ENCODE measurements at places on chromosomes 4 and X.
A peak's percentile ranks its signal among the peaks of the same experiment; 100 is the strongest.

DNA sequence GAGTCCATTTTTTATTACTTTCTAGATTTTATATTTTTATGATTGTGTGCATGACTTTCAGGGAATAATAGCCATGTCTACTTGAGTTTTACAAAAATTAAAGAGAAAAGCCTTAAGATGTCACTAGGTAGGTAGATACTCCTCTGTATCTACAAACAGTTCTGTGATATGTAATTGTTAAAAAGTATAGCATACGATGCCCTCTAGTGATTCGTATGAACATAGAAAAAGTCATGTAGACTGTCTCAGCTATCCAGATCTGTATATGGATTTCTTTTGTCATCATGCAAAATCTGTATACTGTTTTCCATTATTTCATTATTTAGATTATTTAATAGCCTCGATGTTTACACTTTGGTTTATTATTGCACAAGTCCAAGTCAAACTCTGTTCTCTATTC, 856.6 kb downstream of the CENPC start:
- peak; percentile 66 for DNase-seq

DNA sequence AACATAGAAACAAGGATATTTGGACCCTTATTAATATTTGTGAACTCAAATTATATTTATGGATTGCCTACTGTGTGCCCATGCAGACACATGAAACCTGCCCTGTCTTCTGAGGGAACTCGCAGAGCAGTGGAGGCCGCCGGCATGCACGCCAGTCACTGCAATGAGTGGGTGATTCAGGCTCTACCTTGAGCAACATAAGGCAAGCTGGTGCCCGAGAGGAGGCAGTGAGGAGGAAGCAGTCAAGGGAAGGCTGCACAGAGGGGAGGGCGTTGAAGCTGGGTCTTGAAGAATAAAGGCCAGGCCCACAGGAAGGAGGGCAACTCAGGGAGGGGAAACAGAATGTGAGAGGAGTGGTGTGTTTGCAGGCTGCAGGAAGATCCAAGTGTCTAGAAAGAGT, 52.8 kb downstream of the PPEF2 start:
- no peak for DNase-seq

DNA sequence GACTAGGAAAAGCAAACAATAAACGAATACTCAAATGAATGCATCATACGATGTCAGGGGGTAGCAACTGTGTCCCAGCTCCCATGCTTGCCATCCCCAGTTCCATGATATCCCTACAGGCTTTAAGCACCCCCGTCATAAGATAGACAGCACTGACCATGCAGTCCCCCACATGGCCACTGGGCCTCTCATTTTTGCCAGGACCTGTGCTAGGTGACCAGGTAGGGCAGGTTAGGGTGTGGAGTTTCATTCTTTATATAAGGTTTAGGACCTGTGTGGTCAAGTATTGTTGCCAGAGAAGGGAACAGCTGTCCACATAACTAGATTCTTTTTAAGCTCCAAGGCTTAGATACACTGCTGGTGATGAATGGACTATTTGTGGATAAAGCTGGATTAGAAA, 9.7 kb downstream of the PPEF2 start:
- DNase-seq = no peak

- no peak for DNase-seq
These were observed 102.8 kb downstream of the STOX2 start for GRCh38 chr4:184007891-184008290.

GRCh38 chrX:20147561-20147960, 5.9 kb upstream of the EIF1AX start:
- DNase-seq = no peak

DNA sequence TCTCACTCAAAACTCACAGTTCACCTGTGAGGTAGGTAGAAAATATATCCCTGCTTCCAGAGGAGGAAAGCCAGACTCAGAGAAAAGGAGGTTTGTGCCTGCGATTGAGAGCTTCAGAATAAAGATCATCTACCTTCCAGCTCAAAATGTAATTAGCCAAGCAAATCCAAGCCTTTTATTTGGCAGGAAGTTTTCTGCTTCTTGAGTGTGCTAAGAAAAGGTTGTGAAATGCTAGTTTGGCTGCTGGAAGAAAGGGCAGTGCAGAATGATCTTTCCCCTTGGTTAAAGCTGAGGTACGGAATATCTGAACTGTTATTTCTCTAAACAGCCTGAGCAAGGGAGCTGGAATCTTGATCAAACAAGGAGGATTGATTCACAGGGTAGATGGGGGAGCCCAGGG, 59.7 kb upstream of the VCX3B start:
- peak; percentile 1 for DNase-seq

DNA sequence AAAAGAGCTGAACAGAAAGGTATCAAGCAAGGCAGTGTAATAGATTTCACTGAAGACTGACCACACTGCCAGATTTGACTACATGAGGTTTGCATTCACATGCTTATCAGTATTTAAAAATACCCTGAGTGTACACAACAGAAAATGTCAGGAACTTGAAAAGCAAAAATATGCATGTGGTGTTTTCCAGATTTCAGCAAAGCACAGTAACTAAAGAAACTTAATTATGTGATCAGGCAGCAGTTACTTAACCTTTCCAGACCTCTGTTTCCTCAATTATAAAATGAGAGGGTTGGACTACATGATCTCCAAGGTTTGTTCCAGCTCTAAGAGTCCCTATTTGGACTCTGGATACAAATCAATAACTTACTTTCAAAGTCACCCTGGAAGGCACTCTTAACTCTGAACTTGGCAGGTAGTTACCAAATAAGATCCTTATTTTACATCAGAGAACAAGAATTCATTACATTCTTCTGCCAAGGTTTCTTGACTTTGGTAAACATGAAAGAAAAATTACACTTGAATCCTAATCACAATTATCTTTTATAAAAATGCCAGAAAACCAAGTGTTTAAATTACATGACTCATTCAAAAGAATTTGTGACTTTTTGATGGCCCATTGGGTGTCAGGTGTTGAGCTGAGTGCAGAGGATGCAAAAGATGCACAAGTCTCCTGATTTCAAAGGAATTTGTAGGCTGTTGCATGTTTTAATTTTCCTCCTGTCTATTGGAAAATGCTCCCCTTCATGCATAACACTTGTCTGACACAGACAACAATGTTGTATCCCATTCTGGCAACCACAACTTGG, 241.6 kb downstream of the MGST2 start:
- DNase-seq = no peak

DNA sequence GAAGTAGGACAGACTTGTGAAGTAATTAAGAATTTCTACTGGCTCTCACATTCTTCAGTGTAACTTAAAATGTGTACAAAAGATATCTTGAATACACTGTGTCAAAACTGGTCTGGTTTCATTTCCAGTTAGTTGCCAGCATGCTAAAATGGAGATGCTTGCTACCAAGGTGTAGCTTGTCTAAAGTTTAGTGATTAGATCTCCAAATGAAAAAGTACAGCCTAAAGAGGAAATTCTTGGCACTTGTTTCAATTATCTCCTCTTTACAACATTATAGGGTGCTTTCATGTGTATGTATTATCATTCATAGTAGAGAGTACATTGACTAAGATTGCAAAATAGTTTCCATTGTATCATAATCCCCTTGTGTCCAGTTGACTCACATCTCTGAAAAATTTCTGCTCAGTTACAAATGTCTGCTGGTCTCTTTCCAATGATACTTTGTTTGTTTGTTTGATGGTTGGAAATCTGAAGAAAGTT, 97.3 kb upstream of the SPRY1 start:
- peak; percentile 19 for DNase-seq

GRCh38 chr4:174222266-174222872, 61.1 kb downstream of the FBXO8 start:
- peak; percentile 32 for DNase-seq

GRCh38 chrX:138917781-138918180, 206.3 kb upstream of the FGF13 start:
- no peak for DNase-seq

- DNase-seq = no peak
These were observed 17.6 kb upstream of the PJA1 start for GRCh38 chrX:69182818-69183380.

GRCh38 chrX:101759000-101759399, 99.3 kb upstream of the ARMCX2 start:
- peak; percentile 43 for DNase-seq

DNA sequence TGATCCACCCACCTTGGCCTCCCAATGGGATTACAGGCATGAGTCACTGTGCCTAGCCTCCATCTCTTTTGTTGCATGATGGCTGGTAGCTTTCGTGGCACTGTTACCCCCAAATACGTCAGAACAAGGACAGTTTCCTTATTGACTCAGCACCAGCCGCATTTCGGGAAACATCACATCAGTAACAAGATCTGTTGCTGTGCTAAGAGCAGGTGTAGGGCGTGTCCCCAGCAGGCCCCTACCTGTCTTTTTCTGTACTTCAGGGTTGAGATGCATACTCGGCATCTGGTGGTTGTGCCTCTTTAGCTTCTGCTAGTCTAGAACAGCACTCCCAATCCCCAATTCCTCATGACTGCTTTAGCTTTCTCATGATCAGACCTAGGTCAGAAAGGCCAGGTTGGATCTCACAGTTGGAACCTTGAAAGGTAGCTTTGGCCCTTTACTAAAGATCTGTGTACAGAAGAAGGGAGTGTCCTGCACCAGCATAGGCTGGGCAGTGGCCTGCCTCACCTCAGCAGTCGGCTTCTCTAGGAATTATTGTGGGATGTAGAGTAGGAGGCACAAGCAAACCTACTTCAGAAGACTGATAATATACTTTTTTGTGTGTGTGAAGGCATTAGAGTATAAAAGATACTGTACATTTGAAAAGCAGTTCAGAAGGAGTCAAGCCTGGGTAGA, 36.8 kb downstream of the NSD2 start:
- no peak for DNase-seq

- peak; percentile 40 for DNase-seq
These were observed 73.9 kb downstream of the SORBS2 start for GRCh38 chr4:185738038-185738552.

- no peak for DNase-seq
These were observed 66.7 kb downstream of the CBLL2 start for GRCh38 chrX:22339459-22339858.

- DNase-seq = no peak
These were observed 39.9 kb upstream of the XAGE1B start for GRCh38 chrX:52556741-52557140.

DNA sequence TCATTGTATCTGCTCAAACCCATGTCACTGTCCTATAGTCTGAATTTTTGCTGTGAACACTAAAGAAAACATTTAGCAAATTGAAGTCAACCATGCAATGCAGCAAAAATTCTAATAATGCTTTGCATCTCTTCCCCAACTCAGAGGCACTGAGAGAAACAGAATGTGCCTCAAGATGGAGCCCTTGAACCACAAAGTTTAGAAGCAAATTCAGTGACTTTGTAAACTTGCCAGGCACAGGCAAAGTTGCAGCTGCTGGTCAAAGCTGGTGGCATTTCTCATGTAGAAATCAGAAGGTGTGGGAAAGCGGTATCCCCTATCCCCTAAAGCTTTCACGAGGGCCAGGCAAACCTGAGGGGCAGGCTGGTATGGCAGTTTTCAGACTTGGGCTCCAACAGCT, 121.7 kb upstream of the DIPK2B start:
- DNase-seq = peak; percentile 56

GRCh38 chr4:127505203-127505602, 127.6 kb upstream of the INTU start:
- peak; percentile 74 for DNase-seq

GRCh38 chr4:18463987-18464559, 442.5 kb upstream of the LCORL start:
- DNase-seq = no peak

DNA sequence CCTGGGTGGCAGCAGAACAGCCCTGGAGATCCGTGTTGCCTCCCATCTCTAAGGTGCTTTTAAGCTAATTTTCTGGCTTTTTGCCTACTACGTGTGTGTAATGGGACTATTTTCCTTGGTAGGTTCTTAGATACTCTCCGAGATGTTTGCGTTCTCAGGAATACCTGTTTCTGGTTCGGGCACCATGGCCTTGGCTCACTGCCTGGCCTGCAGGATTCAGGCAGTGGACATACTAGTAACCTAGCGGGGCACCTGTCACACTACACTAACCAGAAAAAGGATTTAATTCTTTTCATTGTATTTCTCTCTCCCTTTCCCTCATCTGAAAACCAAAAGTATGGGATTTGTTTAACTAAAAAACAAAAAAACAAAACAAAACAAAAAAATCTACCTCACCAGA, 29.2 kb downstream of the FHIP1A start:
- no peak for DNase-seq

- peak; percentile 26 for DNase-seq
These were observed 69.2 kb downstream of the NLGN4X start for GRCh38 chrX:6159468-6159867.

DNA sequence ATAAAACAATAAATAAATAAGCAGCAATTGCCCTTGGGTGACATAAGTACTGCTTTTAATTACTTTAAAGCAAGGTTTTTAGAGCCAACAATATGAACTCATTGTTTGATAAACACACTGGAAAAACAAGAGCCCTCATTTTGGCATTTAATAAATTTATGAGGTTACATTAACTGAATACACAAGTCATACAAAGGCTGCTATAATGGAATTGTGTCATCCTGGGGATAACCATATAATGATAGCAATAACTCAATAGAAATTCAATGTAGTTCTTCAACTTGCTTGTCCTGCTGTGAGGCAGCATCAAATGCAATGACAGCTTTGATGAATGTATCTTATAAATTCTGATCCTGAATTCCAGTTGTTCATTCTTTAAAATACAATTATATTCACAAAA, 1512.5 kb downstream of the STIM2 start:
- DNase-seq = no peak

- no peak for DNase-seq
These were observed 278.1 kb upstream of the TET2 start for GRCh38 chr4:104868533-104868932.

DNA sequence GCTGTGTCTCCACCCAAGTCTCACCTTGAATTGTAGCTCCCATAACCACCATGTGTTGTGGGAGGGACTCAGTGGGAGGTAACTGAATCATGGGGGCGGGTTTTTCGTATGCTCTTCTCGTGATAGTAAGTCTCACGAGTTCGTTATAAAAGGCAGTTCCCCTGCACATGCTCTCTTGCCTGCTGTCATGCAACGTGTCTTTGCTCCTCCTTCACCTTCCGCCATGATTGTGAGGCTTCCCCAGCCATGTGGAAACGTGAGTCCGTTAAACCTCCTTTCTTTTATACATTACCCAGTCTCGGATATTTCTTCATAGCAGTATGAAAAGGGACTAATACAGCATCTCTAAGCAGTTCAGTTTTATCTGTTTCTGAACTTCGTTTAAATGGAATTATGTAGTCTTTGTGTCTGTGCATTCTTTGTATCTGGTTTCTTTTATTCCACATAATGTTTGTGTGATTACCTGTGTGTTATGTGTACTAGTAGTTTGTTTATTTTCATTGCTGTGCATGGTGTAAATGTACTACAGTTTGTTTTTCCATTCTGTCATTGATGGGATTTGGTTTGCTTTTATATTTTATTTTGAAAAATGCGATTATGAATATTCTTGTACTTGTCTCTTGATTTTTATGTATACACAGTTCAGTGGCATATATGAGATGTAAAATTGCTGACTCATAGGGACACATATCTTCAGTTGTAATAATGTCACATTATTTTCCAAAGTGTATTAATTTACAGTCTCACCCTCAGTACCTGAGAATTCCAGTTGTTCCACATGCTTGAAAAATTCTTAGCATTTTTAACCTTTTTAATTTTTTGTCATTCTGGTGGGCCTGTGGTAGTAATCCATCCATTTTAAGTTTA, 304.9 kb downstream of the GBA3 start:
- no peak for DNase-seq
